ENCODE measurements at places on chromosomes 2 and 18.

- DNase-seq: no peak
Observed at GRCh38 chr2:96122391-96122790, 6.0 kb upstream of the ADRA2B start.

GRCh38 chr2:238914648-238915015, 66.7 kb downstream of the TWIST2 start:
- DNase-seq: no peak

DNA sequence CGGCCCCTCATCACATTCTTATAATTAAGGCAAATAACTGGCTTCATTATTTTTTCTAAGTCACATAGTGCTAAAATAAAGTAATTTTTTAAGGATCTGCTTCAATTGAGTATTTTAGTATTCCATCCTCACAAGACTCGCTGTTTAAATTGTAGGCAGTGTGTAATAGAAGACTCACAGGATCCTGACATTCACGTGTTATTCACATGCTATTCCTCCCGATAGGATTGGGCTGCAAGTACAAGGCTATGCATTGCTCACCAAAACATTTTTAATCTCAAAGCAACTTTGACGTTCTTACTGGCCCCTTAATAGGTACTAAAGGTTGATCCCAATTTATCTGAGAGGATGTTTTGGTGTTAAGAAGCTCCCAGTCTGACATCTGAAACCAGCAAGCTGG, 127.6 kb upstream of the L3MBTL4 start:
- DNase-seq: no peak

DNA sequence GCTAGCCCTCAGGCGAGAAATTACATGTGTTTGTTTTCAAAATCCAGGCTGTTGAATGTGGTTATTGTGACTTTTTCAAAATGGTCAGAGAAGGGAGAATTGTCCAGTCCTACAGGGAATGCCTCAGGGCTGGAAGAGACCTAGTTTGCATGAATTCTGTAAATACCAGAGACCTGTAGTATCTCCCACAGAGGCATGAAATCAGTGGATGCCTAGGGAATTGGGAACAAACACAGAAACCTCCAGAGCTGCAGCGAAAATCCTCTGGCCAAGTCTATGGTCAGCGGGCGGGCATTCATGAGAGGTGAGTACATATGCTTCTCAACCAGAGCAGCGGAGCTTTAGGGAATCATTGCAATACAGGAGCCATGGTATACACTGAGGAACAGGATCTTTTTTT, 1596.5 kb upstream of the NXPH2 start:
- no peak for DNase-seq

GRCh38 chr18:63259567-63260379, 59.8 kb downstream of the BCL2 start:
- DNase-seq: no peak

- no peak for DNase-seq
Observed at GRCh38 chr2:225275443-225275842, 124.1 kb upstream of the NYAP2 start.

DNA sequence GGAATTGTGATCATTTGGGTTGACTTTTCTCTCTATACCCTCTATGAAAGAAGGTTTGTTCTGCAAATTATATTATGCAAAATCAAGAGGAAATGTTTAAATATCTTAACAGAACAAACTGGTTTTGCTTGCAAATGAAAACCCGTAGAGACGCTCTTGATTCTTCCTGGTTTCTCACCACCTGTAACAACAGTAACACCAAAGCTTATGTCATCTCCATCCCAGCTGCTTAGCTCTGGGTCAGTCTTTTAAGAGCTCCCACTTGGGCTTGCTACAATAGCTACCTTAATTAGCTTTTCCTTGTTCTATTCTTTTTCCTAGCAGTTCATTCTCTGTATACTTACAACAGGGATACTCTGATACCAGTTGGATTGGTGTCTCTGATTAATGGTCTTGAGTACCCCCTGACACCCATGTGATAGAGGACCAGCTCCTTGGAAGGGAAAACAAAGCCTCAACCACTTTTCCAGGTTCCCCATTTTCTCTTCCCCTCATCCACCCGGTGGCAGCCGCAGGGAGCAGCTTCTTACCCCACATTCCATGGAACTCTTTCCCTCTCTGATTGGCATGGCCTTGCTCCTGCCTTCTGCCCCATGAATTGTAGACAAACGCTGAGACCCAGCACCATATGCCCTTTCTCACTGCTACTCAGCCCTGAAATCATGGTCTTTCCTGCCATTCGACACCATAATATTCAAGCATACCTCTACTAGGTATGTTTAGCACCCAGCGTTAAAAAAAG, 27.7 kb downstream of the TMEM182 start:
- DNase-seq: no peak

DNA sequence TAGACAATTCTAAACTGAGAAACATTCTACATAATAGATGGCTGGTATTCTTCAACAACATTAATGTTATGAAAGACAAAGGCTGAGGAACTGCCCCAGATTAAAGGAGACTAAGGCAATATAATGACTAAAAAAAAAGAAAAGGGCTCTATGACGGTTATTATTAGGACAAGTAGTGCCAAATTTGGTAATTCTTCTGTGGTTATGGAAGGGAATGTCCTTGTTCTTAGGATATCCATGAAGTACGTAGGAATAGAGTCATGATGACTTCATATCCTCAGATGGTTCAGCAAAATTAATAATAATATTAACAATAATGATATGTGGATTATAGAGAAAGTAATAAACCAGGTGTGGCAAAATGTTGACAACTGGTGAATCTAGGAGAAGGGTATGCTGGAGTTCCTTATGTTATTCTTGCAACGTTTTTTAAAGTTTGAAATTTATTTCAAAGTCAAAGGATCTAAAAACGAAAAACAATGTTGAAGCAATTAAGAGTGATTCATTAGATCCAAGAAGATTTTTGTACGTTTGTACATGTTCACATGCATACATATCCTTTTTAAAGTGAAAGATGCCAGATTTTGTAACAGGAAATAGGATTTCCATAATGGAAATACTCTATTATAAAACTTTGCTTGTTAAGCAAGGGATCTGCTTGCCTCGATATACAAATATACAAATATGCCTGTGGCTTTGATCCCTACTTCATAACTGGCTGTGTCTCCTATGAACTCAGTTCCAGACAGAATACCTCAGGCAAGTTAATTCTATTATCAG, 27.7 kb upstream of the STRN start:
- DNase-seq: no peak

GRCh38 chr2:196225213-196225612, 53.8 kb upstream of the STK17B start:
- no peak for DNase-seq

DNA sequence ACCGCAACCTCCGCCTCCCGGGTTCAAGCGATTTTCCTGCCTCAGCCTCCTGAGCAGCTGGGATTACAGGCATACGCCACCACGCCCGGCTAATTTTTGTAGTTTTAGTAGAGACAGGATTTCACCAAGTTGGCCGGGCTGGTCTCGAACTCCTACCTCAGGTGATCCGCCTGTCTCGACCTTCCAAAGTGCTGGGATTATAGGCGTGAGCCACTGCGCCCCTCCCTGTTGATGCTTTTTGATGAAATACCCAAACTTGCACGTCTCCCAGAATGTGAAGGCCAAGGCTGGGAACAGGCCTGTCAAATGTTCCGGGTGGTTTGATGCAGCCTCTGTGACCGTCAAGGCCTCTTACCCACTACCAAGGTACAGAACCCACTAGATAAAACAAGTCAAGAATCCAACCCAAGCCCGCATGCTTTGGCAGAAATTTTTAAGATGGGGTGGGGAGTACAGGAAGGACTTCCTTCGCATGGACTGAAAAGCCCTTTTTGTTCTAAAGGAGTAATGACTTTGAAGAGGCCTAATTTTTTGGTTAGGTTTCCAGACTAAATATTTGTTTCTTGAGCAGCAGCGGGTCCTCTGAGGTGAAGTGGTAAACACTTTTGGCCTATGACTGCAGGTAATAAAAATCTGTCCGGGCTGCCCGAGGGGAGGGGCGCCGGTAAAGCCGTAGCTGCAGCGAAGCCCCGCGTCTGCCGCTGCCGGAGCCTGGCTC, 3.7 kb upstream of the EVX2 start:
- DNase-seq: no peak

- no peak for DNase-seq
Observed at GRCh38 chr18:6270771-6271216, 143.9 kb downstream of the L3MBTL4 start.

DNA sequence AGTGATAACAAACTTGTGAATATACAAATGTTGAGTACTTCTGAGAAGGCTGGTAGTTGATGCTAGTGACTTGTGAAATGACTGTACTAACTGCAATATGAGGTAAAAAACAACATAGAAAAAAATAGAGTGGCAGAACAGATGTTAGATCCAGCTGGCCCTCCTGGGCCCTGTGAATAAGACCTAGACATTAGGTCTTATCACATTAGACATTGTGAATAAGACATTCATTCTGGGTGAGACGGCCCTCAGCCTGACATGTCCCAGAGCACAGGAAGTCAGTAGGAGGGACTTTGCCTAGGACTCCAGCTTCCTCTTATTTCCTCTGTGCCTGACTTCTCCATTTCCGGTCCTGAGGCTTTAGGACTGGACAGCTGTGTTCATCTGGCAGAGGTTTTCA, 22.9 kb downstream of the DOK1 start:
- DNase-seq: no peak

DNA sequence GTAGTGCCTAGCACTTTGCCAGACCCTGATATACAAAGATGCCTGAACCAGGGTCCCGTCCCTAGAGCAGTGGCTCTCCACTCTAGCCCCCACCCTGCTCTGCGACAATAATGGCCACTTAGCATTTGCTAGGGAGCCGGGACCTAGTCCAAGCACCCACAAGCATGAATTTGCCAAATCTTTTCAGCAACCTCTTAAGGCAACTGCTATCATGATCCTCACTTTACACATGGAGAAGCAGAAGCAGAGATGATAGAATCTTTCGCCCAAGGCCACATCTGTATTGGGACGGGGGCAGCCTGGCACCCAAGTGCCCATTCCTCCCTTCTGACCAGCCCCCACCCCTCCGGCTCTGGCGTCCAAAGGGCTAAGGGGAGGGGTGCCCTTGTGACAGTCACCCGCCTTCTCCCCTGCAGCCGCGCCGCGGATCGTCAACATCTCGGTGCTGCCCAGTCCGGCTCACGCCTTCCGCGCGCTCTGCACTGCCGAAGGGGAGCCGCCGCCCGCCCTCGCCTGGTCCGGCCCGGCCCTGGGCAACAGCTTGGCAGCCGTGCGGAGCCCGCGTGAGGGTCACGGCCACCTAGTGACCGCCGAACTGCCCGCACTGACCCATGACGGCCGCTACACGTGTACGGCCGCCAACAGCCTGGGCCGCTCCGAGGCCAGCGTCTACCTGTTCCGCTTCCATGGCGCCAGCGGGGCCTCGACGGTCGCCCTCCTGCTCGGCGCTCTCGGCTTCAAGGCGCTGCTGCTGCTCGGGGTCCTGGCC, 13.0 kb downstream of the SIGLEC15 start:
- DNase-seq: no peak

DNA sequence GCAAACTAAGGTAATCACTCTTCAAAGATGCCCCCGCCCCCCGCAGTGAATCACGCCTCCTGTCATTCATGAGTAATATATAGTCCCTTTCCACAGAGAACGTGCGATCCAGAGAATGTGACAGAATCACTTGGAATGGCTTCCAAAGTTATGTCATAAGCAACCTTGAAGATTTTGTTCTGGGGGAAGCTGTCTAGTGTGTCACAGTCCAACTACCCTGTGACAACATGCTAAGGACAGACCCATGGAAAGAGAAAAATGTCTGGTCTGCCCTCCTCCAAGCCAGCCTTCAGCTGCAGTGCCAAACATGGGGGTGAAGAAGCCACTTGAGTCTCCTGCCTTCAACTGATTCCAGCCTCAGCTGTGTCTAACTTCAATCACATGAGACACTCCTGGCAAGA, 259.1 kb downstream of the SS18 start:
- DNase-seq: no peak

DNA sequence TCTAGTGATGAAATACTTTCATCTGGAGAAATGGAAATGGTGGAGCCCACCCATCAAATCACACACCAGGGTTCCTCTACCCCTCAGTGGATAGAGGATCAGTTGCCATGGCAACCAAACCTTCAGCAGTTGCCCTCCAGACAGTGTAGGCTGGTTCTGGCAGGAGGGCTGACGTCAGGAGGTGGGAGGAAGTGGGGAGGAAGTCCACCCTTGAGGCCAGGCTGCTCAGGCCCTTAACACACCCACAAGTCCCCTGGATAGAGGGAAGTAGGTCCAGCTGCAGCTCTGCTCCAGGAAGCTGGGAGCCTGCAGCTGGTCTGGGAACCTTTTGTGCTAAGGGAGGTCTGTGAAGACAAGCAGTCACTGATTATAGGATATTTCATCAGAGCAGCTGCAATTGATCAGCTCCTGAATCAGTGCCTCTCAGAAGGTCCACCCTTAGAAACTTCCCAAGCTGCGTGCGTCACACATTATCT, 186.6 kb downstream of the MTX2 start:
- DNase-seq: no peak

- DNase-seq: no peak
Observed at GRCh38 chr2:157842106-157842879, 33.8 kb downstream of the ACVR1 start.

DNA sequence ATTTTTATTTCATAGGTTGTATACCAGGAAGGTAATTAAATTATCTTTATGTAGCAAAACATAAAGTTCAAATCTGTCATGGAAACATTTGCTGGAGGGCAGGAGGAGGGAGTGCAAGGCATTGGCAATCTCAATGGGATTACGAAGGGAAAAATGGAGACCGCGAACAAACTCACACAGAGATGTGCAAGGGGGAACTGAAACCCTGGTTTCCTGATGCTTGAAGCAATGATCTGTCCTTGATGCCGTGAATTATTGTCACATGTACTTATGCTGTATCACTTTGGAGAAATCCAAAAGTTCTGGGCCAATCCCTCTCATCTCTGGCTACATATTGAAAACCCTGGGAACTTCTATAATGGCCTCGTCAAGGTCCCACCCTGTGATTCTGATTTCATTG, 65.0 kb upstream of the MFF start:
- DNase-seq: no peak

GRCh38 chr2:96959406-96960110, 26.8 kb downstream of the FAM178B start:
- DNase-seq: no peak

GRCh38 chr2:152466980-152467676, 132.2 kb downstream of the FMNL2 start:
- DNase-seq: no peak

GRCh38 chr2:24077879-24078278, 1.8 kb upstream of the SF3B6 start:
- no peak for DNase-seq

DNA sequence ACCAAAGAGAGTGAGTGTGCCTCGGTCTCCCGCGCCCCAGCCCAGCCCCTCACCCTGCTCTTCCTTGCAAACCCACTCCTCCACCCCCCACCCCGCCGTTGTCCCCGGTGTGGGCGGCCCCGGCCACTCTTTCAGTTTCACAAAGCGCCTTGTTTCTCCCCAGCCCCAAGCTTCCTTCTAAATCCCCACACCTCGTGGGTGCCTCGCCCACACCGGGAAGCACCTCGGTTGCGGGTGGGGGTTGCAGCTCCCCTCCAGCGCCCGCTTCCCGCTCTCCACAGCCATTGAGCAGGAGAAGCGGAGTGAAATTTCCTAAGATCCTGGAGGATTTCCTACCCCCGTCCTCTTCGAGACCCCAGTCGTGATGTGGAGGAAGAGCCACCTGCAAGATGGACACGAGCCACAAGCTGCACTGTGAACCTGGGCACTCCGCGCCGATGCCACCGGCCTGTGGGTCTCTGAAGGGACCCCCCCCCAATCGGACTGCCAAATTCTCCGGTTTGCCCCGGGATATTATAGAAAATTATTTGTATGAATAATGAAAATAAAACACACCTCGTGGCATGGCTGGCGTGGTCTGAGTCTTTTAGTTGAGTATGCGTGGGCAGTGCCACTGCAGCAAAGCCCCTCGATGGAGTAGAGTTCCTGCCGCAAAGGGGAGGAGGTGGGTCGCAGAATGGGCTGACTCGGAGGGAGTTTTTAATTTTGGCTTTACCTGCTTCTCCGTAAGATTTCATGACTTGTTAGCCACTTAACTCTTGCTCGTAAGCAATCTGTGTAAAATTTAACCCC, 848 bp downstream of the TMSB10 start:
- no peak for DNase-seq

Data from brain pericyte (primary cell).